ENCODE measurements at places on chromosomes 16 and 17.

- no peak for DNase-seq
Measured at GRCh38 chr17:80668375-80669148, 123.9 kb downstream of the RPTOR start.

GRCh38 chr17:76152591-76152990, 11.5 kb upstream of the FOXJ1 start:
- DNase-seq: no peak

- peak; percentile 3 for DNase-seq
Measured at GRCh38 chr16:55746081-55746480, 86.8 kb downstream of the CES1 start.

DNA sequence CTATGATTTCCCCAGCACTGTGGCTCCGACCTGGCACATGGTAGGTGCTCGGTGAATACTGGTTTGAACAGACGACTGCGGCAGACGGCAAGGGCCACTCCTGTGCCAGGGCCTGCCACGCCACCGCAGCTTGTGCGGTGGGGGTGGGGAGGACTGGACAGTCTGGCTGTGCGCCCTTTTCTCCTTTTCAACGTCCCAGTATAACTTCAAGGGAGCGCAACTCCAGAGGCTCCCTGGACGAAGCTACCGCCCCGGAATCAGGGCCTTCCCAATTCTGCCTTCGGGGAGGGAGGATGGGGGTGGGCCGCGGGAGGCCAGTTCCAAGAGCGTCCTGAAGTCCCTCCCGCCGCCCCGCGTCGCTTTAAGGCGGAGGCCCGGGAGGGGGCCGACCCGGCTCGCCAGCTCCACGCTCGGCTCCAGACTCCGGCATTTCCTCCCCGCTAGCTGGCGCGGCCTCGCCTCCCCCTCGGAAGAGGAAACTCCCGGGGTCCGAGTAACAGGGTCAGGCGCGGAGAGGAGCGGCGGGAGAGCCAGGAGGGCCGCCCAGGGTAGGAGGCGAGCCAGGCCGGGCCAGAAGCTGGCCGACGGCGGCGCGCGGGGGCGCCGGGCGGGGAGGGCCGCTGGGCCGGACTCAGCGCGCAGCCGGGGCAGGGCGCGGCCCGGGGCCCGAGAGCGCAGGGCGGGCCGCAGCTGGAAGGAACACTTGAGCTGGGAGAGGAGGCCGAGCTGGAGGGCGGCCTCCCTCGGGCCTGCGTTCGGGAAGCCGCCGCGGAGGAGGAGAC, at the start of gene ITPRIPL2:
Gene ITPRIPL2 (plus strand): TSS at position 388 of the 782 bp plus-strand sequence. CDS start 498 bp downstream, outside the sequence.
- DNase-seq: peak; percentile 61

- no peak for DNase-seq
Measured at GRCh38 chr16:19175492-19176262, 7.6 kb downstream of the SYT17 start.

Data from skin of body (tissue), 3 donors.